Non-pigmented ciliary epithelial cell (primary cell): ENCODE measurements at places on chromosomes 13 and 19.

- DNase-seq: no peak
Measured at GRCh38 chr13:61192826-61193225, 222.8 kb downstream of the PCDH20 start.

GRCh38 chr19:6271721-6272410, 7.9 kb downstream of the MLLT1 start:
- no peak for DNase-seq

GRCh38 chr13:74715718-74716117, 581.5 kb upstream of the KLF12 start:
- DNase-seq: no peak

DNA sequence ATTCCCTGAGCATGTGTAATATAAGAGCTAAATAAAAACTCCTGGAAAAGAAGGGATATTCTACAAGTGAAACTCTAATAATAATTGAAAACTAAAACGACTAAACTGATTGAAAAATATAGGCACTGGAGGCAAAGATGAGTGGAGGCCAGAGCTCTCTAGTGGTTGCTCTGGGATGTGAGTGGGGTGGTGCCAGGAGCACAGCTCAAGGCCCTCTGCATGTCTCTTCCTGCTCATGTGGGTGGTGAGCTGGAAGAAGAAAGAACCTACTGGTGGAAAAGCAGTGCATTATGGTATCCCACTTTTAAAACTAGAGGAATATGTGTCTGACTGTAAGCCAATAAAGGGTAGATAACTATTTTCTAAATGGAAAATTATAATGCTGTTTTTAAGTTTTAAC, 15.8 kb upstream of the ARHGEF7 start:
- DNase-seq: no peak

DNA sequence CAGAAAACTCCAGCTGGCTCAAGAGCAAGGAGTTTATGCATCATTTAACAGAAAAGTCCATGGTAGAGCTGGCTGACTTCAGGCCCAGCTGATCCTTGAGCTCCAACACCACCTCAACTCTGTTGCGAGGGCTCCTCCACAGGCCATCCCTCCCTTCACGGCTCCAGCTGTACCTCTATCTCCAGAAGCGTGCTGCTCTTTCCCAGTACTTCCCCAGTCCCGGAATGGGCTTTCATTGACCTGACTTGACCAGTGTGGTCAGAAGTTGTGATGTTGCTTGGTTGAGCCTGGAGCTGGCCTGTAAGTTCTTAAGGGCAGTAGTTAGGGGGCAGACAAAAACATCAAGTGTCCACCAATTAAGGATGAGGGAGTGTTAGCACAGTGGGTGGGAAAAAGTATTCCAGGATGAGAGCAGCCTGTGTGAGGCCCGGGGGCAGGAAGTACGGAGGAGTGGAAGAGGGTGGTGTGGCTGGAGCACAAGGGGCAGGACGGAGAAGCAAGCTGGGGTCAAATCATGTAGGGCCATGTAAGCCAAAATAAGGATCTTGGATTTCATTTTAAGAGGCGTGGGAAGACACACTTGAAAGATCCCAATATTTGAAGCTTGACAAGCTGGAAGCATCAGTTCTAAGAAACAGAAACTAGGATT, 24.0 kb downstream of the SKA3 start:
- no peak for DNase-seq

GRCh38 chr13:29925457-29926097, 75.2 kb upstream of the UBL3 start:
- DNase-seq: peak; percentile 58

- DNase-seq: no peak
Measured at GRCh38 chr13:48118030-48118429, 23.1 kb upstream of the MED4 start.

DNA sequence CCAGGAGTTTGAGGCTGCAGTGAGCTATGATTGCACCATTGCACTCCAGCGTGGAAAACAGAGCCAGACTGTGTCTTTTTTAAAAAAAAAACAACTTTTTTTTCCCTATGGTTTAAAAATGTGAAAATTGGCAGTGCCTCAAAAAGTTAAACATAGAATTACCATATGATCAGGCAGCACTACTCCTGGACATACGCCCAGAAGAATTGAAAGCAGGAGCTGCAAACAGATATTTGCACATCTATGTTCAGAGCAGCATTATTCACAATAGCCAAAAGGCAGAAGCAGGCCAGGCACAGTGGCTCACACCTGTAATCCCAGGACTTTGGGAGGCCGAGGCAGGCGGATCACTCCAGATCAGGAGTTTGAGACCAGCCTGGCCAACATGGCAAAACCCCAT, 3.8 kb upstream of the RETN start:
- no peak for DNase-seq

GRCh38 chr13:91078093-91078679, 269.3 kb upstream of the MIR17HG start:
- DNase-seq: no peak

DNA sequence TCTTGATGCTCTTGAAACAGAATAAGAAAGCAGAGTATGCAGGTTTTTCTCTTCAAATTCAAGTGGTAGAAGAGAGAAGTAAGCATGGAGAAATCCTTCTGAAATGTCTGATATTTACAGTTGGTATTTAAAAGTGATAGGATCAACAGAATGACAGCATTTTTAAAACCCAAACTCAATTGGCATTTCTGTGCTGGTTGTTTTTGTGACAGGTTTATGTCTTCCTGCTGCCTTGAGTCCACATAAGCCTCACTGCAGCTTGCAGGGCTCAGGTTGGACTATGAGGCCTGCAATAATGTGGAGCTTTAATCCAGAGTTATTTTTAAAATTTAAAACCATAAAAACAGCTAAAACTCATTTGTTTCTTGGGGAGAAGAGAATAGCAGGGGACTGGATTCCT, 105.1 kb downstream of the ZAR1L start:
- no peak for DNase-seq

GRCh38 chr19:2376784-2377519, 16.9 kb downstream of the TMPRSS9 start:
- no peak for DNase-seq

GRCh38 chr13:98022210-98022609, 68.7 kb downstream of the IPO5 start:
- peak; percentile 38 for DNase-seq

GRCh38 chr13:44158881-44159632, 214.6 kb upstream of the SERP2 start:
- no peak for DNase-seq
